ENCODE measurements at places on chromosomes 4 and X.

DNA sequence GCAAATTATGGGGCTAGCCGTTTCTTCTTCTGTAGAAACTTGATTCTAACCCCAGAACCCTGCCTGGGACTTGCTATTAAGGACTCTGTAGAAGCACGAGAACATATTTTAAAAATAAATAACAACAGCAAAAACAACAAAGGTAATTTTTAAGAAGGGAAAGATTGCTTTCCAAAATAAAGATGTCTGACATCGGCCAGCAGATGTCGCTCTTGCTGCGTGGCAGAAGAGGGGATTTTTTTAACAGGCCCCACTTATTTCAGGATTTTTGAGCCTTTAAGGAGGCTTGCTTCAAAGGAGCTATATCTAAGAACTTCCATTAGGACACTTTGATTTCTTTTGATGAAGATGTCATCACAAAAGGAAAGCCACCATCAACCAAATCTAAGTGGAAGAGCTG, 62.8 kb upstream of the EGFL6 start:
- peak; percentile 11 for DNase-seq

DNA sequence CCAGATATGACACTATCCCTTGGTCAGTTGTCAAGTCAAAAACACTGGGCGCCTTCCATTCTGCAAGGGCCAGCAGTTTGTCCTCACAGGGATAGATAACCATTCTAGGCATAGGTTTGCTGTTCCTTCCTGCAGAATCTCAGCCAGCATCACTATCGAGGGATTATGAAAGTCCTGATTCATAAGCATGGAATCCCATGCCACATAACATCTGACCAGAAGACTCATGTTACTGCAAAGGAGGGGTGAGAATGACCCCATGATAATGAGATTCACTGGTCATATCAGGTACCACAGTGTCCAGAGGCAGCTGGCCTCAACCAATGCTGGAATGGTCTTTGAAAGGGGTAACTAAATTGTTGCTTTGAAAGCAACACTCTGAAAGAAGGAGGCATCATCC, 84.7 kb downstream of the OTC start:
- no peak for DNase-seq

- DNase-seq = no peak
Measured at GRCh38 chr4:125265846-125266245, 48.9 kb upstream of the FAT4 start.

GRCh38 chr4:84176016-84176415, 323.1 kb downstream of the NKX6-1 start:
- DNase-seq = no peak

Data from activated CD8-positive, alpha-beta memory T cell treated with anti-CD3 and anti-CD28 coated beads for 1 hour (primary cell).